ELR (cell line): ENCODE measurements at places on chromosomes 13 and 19.

DNA sequence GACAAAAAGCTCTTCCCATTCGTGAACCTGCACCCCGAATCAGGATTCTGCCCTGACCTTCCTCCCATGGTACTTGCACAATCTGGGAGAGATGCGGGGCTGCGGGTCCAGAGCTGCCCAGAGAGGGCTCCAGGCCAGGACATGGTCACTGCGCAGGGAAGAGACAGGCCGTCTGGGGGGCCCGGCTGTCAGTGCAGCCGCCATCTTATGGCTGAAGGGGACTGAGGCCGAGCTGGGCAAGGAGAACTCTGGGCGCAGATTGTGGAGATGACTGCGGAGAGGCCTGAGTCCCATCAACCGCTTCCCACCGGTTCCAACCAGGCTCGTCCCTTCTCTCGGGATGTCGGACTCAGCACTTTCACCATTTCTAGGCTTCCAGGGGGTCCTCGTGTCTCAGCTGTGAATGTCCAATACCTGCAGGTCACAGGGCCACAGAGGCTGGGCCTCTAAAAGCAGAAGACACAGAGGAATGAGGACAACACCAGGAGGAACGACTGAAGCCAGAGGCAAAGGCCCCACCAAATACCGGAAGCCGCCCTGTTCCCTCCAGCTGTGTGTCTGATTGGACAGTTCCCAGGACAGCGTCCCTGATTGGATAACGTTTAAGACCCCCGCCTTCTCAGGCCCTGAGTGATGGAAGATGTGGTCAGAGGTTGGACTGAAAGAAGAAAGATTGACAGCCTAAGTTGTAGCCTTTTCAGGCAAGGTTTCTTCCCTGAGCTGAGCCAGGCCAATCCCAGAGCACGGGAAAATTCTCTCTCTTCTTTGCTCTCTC is 117.1 kb upstream of the ZNF91 start:
- DNase-seq: no peak

DNA sequence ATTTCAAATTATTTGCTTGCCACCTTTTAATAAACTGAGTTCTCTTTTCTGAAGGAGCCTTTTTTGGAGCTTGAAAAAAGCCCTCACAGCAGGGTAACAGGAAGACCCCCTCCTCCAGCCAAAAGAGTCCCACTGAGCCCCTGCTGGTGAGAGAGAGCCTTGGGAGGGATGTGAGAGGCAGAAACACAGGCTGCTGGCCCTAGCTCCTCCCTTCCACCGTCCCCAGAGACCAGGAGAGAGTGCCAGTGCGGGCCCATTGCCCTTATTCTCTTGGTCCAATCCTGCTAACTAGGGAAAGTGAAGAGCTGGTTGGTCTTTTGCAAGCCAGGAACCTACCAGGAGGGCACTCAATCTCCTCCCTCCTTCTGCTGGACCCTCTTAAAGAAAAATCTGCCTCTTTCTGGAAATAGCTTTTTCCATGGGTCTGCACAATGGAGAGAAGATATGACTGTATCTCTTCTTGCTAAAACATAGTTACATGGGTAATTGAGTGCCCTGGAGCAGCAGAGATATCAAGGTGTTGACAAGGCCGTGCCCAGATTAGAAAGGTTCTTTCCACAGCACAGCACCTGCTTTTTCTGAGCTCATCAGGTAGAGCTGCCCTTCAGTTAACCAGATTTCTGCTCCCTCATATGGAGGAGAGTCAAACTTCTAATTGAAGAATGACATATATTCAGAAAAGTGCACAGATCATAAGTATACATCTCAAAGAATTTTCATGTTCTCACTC is 113.9 kb downstream of the LRCH1 start:
- no peak for DNase-seq

GRCh38 chr13:20400774-20401173 is 124.9 kb downstream of the CRYL1 start:
- DNase-seq: peak; percentile 86

DNA sequence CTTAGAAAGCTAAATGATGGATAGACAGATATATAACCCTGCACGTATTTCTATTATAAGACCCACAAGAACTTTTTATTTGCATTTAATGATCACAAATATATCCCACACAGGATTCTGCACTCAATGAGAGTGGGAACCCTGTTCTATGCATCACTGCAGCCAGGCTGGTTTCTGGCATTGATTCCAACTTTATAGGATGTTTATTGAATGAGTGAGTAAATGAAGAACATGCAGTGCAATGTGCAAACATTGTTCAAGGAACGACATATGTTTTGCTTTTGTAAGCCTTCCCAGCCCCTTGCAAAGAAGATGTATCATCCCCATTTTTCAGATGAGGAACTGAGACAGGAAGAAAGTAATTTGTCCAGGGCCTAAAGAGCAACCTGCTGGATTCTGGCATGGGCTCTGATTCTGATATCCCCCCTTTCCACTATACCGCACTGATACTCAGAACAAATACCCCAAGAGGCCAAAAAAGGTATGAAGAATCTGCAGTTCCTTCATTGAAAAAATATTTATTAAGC is 246.3 kb downstream of the LACC1 start:
- peak; percentile 18 for DNase-seq

DNA sequence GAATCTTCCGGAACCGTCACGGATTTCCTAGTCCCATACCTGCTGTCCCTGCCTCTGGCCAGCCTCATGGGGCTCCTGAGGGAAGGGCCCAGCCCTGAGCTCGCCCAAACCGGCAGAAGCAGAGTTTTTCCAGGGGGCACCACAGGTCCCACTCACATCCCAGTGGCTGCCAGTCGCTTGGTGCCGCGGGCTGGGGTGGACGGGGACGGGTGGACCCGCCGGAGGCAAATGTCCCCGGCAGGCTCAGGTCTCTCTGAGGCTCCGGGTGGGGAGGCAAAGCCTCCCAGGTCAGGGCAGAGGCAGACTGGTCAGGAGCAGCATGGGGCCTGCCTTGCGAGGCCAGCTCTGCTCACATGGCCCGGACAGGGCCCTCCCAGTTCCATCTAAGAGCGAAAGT is 24.8 kb downstream of the ADPRHL1 start:
- DNase-seq: no peak

DNA sequence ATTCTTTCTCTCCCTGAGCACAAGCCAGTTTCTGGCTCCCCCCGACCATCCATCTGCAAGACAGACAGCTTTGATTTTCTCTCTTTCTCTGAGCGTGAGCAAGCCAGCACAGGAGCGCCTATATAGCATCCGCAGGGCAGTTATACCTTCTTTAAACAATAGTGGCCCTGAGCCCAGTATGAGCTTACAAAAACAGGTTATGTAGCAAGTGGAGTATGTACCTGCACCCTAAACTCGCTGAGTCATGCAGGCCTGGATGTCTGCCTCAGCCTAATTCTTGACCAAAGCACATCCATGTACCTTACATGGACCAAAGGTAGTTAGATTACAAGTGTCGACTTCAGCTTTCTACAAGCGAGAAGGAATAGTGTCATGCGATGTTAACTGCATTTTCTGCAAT is 61.7 kb downstream of the RAP2A start:
- DNase-seq: no peak

DNA sequence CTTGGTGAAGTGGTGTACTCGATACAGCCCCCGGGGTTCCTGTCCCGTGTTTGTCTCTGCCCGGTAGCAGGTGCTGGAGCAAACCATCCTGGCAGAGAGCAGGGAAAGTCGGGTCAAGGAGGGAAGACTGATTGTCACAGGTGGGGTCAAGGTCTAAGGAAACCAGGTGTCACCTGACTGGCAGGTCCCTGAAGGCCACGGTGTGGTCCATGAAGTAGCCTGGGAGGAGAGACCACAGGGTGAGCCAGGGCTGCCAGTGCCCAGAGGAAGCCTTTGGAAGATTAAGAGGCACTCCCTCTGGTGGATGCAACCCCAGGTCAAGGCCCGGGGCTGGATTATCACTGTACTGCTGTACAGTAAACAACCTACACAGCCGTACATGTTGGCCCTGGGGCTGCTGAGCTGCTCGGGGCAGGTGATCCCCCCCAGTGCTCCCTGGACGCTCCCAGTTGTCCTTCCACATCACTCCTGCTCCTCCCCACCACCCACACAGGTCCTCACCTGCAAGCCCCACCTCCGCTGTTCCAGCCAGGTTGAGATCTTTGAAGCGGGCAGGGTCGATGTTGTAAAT is 6.0 kb upstream of the CCER2 start:
- DNase-seq: peak; percentile 48

- peak; percentile 10 for DNase-seq
These were observed 72.5 kb downstream of the RAP2A start for GRCh38 chr13:97506511-97506910.

DNA sequence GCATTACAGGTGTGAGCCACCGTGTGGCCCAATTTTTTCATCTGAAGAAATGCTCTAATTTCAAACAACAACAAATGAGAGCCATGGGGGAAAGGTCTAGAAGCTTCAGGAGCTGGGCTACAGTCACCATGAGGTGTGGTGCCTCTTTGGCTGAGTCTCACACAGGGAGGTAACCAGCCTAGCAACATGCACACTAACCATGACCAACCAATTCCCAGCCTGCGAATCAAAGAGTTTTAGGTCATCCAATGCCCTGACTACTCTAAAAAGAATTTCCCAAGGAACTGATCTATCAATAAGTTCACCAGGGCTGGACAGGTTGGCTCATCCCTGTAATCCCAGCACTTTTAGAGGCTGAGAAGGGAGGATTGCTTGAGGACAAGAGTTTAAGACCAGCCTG is 29.9 kb downstream of the PBX4 start:
- peak; percentile 78 for DNase-seq

DNA sequence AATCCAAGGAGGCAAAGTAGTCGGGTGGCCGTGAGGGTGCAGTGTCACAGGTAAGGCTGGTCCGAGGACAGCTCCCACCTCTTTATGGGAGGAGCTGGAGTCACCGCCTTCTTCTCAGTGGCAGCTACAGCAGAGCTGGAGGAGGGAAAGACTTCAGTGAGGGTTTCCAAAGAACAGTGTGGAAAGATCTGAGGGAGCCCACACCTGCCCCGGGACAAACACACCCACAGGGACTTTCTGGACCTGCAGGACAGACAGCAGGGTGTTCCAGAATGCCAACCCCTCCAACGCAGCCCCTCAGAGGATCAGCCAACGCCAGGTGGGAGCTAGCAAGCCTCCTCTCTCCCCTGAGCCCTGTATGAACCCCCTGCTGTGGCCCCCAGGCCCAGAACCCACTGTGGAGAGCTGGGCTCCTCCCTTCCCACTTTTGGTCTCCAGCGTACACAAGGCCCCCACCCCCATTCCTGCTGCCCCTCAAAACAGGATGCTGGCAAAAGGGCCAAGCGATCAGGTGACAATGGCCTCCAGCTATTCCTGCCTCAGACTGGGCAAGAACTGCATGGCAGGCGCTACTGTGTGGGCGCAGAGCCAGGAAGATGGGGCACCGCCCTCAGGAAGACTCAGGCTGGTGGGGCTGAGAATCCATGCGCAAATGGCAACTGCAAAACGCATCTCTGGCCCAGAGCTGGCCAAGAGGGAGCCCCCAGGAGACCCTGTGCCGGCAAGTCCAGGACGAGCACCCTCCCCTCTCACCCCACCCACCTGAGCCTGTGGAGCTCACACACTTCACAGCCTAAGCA is 3.5 kb upstream of the CD320 start:
- no peak for DNase-seq
